Fibroblast of the conjunctiva (primary cell): ENCODE measurements at places on chromosomes 13 and 19.

DNA sequence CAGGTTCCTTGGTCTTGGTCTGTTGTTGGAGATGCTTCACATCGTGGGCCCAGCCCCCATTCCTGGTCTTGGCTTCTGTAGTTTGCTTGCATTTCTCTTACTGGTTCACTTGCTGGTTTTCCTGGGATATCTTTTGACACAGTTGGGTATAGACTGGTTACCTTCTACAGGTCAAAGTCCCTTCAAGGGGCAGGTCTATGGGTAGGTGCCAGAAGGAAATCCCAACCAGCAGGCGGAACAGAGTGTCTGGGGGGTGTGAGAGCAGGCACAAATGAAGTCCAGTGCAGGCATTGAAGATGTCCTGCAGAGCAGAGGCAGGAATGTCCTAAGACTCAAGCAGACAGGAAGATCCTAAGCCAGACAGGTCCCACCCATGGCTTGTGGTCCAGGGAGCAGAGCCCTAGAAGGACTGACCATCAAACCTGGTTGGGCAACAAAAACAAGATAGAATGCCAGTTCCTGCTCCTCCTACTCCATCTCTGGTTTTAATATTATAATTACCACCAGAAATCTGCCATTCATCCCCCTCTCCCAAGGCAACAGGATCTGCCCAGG lies 17.7 kb upstream of the WASF3 start:
- DNase-seq, result no peak

DNA sequence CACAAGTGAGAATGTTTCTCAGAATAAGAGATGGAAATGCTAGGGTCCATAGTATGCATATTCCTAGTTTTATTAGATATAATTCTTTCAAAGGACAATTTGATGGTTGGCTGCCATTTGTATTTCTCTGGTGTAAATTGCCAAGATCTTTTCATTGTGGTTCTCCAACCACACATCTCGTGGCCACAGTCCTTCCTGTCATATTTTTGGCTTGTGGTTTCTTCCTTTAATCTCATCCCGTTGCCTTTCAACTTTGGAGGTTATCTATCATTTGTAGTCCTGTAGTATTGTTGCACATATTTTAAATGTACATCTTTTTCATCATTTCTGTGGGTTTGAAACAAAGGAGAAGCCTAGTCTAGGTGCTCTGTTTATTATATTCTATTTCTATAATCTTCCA lies 61.2 kb downstream of the WASF3 start:
- DNase-seq, result no peak

DNA sequence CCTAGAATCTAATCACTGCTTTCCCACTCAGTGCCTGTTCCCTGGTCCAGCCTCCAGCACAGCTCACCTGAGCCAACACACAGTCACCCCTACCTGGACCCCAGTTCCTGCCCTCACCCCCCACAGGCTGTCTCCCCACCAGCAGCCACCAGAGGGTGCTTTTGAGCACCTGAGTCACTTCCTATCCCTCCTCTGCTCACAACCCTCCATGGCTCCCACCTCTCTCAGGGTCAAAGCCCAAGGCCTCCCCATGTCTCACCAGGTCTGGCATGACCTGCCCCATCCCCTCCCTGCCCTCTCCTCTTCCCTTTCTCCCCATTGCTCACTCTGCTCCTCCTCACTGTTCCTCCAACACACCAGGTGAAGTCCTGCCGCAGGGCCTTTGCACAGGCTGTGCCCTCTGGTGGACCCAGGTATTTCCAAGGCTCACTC lies 7.1 kb upstream of the DPP9 start:
- DNase-seq, result no peak

DNA sequence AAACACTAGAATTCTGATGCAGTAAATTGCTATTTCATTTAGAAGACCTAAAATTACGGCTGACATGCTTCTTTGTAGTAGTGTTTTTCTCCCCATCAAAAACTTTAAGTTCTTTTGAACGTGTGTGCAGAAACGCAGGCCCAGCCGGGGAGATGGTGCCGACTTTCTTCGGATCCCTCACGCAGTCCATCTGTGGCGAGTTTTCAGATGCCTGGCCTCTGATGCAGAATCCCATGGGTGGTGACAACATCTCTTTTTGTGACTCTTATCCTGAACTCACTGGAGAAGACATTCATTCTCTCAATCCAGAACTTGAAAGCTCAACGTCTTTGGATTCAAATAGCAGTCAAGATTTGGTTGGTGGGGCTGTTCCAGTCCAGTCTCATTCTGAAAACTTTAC lies 98.3 kb downstream of the TNFRSF19 start:
- no peak for DNase-seq

GRCh38 chr19:48094855-48095203 lies 15.8 kb downstream of the PLA2G4C start:
- DNase-seq, result no peak

DNA sequence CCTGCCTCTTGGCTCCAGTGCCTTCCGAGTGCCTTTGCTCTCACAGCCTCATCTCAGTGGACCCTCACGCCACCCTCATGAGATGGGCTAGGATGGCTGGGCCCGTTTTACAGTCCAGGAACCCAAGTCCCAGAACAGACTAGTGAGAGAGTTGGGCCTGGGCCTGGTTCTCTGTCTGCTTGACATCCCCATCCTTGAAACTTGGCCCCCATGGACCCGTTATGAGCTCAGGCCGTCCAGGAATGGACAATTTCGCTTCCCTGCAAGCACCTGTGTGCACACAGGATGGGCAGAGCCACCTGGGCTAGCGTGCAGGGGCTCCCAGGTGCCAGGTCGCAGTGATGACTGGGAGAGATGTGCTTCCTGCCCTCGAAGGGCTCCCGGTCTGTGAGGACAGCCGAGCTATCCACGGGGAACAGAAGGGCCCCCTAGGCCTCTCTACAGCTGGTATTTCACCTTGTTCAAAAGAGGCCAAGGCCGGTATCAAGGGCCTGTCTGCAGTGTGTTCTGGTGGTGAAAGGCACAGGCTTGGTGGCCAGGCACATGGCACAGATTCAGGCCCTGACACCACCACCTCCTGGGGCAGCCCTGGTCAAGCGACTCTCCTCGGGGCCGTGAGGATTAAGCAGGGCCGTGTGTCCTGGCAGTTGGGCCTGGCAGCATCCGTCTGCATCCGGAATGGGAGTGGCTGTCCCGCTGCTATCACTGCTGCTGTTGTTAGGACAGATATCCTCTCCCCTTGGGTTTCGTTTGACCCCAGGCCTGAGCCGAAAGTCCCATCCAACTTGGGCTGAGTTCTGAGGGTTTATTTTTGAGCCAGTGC lies 38.9 kb downstream of the CAPN12 start:
- DNase-seq, result no peak

DNA sequence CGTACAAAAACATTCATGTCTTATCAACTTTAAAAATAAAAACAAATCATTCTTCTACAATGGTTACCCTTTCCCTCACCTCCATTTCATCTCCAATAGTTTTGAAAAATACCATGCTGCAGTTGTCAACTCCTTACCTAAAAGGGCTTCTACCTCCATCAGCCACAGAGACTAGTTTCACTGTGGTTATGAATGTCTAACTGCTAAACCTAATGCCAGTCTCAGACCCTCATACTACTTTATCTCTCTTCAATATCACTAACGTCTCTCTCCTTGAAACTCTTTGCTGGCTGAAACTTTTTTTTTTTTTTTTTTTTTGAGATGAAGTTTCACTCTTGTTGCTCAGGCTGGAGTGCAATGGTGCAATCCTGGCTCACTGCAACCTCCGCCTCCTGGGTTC lies 27.1 kb downstream of the LNX2 start:
- DNase-seq, result no peak

GRCh38 chr13:64054321-64054720 lies 2638.7 kb upstream of the PCDH20 start:
- DNase-seq, result no peak

GRCh38 chr13:44506719-44507118 lies 69.4 kb downstream of the TSC22D1 start:
- DNase-seq, result no peak

GRCh38 chr19:17490411-17490810 lies 20.1 kb downstream of the SLC27A1 start:
- DNase-seq, result no peak

DNA sequence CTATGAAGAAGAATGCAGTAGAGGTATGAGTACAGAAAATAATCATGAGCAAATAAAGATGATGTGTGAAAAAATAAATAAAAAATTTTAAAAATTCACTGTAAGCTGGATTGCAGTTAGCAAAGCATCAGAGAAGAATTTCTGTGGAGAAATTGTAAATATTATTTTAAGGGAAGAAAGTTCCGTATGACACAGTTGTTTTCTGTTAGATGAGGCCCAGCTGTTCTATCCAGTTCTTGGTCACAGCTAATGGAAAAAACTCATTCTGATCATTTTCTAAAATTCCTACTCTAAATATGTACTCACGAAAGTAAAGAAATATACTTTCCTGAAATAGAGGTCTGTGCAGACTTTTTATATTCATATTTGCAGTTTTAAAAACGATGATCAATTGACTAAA lies 578.8 kb downstream of the DCT start:
- DNase-seq, result no peak

- DNase-seq, result no peak
These were observed 6.2 kb upstream of the SPART start for GRCh38 chr13:36352350-36352749.

- DNase-seq, result no peak
These were observed 104.0 kb downstream of the COL4A2 start for GRCh38 chr13:110410936-110411687.

- peak; percentile 58 for DNase-seq
These were observed 7.3 kb downstream of the OPA3 start for GRCh38 chr19:45577111-45577905.

DNA sequence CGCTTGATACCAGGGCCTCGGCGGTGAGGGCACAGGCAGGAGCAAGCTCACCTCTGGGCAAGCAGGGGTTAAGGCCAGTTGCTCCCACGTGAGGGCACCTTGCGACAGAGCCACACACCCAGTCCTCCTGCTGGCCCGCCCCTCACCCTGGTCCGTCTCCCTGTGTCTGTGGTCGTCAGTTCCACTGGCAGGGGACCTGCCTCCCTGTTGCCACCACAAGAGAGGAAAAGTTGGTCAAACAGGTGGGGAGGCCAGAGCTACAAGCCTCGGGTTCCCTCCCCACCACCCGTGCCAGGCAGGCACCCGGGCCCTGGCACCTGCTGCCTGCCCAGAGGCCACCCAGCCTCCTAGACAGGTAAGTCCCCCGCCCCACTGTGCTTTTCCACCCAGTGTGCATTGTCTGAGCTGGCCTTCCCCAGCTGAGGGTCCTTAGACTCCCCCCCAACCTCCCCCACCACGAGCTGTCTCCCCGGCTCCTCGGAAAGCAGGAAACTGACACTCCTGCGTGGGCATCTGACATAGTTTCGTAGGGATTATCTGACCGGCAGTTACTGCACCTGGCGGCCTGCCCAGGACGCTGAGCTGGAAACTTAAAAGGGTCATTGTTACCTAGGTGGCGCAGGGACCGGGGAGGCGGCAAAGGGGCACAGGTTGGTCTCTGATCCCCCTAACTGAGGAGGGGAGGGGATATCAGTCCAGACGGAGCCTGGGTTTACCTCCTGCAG lies at the start of gene TJP3:
TJP3 (plus strand) TSS at position 178 of the 725 bp plus-strand sequence. CDS start 20,049 bp downstream, outside the sequence.
- DNase-seq, result no peak

GRCh38 chr19:23283925-23284324 lies 33.7 kb upstream of the ZNF724 start:
- DNase-seq, result peak; percentile 6

DNA sequence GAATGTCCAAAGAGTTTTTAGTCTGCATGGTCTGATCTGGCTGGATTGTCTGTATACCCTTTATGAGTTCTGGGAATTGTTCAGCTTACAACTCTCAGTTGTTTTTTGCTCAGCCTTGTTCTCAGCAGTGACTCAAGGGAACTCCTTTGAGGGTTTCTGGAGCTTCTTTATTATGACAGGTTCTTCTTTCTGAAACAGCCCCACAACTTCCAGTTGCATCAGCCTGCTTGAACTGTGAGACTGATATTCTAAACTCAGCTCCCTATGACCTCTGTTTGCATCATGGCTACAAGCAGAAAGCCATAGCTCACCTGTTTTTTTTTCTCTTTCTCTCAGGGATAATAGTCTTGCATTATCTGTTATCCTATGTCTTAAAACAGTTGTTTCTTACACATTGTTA lies 85.0 kb downstream of the TDRD3 start:
- DNase-seq, result peak; percentile 26

DNA sequence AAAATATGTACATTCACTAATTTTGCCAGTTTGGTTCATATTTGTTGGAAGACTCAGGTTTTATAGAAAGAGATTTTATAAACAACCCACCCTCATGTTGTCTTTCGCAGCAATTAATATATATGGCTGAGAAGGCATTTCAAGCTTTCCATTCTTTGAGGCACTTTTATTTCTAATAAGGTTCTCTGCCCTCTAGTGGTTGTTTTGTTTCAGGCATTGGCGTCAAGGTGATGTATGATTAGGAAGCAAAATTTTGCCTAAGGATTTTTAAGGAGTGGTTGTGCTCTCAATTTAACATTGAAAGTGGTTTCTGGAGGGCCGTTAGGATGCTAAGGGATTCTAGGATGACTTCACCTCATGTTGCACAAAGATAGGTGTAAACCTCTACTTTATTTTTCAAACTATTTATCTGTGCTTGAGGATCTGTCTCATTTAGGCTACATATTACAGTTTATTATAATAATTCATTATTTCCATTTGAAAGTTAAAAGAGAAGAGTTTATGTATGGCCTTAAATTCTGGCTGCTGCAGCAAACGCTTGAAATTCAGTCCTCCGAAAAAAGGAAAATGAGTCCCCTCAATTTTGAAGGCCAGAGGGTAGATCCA lies 35.9 kb downstream of the OXGR1 start:
- peak; percentile 13 for DNase-seq

DNA sequence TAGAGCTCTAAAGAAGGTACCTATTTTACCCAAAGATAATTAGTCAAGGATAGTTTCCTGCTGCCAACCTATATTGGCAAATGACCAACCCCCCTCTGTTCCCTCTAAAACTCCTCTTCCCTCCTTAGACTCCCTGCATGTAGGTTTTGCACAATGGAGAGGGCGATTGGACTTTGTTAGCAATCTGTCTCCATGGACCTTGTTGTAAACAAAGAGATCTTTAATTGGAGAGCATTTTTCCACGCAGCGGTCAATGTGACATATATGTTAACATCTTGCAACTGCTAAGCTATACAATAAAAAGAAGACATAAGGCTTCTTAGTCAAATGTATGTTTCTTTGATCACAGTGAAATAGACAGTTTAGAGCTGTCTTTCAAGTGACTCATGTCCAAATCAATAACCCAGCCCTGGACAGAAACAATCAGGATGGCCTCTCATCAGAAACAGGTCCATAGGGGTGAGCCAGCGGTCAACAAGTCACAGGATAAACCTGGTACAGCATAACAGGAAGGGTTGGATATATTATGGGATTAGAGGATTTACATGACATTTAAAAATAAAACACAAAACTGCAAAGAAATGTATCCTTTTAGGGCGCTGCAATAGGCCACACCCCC lies 69.7 kb upstream of the UBL3 start:
- DNase-seq, result no peak

DNA sequence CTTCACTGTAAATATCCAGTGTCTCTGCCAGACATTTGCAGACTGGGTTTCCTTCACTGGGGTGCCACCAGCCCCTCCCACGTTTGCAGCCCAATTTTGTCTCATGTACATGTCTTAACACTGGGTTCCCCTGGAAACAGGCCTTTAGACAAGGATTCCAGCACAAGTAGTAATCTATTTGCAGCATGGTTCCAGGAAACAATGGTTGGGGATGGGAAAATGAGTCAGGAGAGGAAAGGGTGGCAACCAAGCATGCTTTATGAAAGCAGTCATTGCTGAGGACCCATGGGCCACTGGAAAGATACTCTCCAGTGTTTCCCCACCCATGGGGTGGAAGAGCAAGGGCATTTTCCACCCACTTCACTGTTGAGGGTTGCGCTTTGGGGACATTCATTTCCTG lies 53.6 kb upstream of the FARP1 start:
- no peak for DNase-seq

- DNase-seq, result no peak
These were observed 4.2 kb downstream of the DYRK1B start for GRCh38 chr19:39829702-39830275.

- DNase-seq, result no peak
These were observed 4.2 kb downstream of the C5AR1 start for GRCh38 chr19:47313754-47314295.
